ENCODE measurements at places on chromosomes 2 and 18.

GRCh38 chr18:76619261-76619620, 124.2 kb upstream of the ZNF516 start:
- DNase-seq: no peak

GRCh38 chr2:48551548-48551947, 21.6 kb downstream of the STON1 start:
- DNase-seq: no peak

- no peak for DNase-seq
Observed at GRCh38 chr2:27214941-27215340, 2.2 kb upstream of the CAD start.

DNA sequence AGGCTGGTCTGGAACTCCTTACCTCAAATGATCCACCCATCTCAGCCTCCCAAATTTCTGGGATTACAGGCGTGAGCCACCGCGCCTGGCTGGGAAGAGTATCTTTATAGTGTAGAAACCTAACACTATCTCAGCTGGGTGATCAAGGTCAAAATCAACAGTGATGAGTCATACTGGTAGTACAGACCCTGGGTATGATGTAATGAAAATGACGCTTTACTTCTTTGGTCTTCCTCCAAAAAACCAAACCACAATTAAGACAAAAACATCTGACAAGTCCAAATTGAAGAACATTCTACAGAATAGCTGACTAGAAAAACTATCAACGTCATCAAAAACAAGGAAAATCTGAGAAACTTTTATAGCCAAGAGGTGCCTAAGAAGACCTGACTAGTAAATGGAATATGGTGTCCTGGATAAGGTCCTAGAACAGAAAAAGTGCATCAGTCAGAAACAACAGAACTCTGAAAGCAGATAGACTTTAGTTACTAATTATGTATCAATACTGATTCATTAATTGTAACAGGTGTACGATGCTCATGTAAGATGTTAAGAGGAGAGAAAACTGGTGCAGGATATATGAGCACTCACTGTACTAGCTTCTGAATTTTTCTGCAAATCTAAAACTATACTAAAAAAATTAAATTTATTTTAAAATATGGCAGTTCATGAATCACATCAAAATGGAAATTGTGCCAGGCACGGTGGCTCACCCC, 25.4 kb downstream of the PDCL3 start:
- DNase-seq: no peak

DNA sequence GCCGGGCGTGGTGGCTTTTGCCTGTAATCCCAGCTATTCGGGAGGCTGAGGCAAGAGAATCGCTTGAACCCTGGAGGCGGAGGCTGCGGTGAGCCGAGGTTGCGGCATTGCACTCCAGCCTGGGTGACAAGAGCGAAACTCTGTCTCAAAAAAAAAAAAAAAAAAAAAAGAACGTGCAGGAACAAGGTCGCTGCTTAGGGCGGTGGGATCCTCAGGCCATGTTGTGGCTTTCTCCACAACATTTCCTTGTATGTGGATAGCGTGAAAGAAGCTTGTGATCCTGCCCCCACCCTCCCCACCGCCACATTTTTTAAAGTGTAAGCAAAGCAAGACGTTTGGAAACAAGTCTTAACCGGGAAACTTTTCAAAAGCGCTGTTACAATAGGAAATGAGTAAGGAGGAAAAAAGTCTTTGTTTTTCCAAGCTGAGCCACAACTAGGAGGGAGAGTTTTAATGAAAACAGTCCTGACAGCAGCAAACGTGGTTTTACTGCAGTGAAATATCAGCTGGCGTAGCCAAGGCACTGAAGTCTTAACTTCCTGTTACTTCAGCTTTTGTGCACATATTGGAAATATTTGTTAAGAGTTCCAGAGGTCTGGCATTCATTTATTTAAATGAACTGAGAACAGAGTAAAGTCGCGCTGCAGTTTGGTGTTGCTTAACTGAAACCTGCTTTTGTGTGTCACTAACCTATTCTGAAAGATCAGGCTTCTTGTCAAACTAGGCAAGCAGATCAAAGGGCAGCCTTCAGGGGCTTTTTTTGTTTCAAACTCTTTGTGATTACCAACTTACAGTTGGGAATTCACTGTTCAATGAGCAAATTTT, 3.8 kb downstream of the TGIF1 start:
- no peak for DNase-seq

GRCh38 chr2:241855245-241855887, 3.3 kb downstream of the PDCD1 start:
- DNase-seq: no peak

DNA sequence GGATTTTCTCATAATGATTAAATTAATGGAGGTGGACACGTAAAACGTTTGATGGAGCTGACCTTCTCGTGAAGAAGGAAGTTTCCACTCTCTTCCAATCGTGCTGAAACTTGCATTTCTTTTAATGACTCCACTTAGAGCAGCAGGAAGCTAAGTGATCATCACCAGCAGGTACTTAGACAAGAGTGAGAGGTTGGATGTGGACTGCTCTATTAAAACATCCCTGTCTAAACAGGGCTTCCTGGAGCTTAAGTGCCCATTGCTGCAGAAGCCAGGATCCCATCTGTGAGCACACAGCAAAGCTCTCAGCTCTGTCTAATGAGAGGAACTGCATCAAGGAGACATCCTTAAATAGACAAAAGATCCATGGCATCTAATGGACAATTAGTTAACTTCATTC, 1539.5 kb upstream of the CELF4 start:
- peak; percentile 61 for DNase-seq

GRCh38 chr18:78977637-78978348, 1.8 kb upstream of the SALL3 start:
- DNase-seq: no peak

DNA sequence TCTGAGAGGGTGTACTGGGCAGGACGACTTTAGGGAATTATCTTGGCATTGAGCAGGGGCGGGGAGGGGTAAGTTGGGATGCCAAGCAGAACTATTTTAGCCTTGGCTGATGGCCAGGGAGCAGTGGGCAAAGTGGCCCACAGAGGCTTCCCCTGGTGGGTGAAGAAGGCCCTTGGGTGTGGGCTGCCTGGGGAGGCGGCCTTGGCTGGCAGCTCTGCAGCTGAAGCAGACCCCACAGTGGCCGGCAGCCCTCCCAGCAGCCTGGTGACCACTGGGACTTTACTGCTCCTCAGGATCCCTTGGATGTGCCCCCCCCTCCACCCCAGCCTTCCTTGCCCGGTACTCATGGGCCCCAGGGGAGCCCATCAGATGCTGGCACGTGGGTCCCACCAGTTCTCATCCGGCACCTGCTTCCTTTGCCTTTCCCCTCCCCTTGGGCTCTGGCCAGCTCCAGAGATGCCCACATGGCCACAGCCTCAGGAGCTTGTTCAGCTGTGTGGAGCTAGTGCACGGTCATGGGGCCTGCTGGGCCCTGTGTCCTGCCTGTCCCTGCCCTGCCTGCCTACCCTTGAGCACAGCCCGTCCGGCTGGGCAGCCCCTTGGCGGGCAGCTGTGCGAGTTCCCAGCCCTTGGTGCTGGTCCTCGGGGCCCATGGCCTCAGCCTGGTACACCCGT, 122.1 kb upstream of the HS6ST1 start:
- peak; percentile 17 for DNase-seq

GRCh38 chr2:238731961-238732360, 115.9 kb upstream of the TWIST2 start:
- DNase-seq: no peak

DNA sequence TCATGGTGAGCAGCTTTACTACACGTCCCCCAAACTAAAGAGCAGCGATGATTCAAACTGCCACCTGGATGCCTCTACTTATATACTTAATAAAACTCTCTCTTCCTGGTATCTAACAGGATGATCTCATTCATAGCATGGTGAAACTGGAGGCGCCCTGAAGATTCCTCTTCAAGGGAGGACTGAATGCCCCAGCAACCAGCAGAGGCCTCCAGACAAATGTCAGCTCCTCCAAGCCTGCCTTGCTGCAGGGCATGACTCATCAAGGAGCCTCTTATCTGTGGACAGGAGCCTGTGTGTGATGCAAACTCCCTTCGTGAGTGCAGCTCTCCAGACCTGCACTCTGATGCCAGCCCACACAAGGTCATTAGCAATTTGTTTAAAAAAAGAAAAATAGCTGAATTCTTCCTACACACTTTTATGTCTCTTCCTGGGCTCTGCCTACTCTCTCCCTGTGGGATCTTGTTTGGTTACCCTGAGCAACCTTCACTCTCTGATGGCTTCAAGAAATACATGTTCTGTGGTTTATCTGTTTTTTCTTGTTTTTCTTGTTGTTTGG, 30.2 kb downstream of the LONRF2 start:
- no peak for DNase-seq

DNA sequence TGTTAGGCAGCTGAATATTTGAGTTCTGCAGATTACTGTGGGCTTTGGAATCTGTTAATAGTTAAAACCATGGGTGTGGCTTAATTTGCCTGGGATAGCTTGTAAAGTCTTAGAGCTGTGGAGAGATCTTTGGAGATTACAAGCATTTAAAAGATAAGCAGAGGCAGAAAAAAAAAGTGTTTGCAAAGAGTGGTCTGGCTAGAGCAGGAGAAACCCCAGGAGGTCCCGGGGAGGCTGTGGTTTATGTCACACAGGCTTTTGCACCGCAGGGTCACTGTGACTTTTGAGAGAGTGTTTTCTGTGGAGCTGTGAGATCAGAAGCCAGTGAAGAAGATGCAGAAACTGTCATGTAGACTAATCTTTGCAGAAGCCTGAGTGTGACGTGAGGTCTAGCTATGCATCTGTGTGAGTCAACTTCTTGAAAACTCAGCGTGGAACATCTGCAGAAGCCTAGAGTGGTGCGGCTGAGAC, 49.0 kb downstream of the SETBP1 start:
- DNase-seq: no peak

DNA sequence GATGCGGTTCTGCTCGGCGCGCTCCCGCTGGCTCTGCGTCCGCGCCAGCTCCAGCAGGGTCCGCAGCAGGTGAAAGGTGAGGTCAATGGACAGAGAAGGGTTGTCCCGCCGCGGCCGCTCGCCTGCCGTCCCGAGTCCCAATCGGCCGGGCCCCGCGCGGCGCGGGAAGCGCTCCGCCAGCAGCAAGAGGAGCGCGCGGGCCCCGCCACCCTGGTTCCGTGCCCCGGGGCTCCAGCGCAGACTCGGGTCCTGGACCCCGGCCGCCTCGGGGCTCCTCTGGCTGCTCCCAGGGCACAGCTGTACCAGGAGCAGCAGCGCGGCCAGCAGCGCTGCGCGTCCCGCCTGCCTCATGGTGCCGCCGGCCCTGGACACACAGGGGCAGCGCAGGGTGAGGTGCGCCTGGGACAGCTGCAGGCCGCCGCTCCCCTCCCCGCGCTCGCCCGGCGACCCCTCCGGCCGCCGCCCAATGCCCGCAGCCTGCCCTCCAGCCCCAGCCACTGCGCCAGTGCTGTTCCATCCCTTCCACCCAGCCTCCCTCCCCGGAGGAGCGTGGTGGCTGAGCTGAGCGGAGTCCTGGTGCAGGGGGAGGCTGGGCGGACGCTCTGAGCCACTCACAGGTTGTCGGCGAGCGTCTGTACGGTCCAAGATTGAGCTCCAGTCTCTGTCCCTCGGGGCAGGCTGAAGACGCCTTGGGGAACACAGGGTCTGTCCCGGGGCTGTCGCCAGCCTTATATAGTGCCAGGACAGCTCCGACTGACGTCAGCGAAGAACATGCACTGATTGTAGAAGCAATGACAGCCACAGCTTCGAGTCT, 493 bp downstream of the UCN start:
- DNase-seq: no peak

DNA sequence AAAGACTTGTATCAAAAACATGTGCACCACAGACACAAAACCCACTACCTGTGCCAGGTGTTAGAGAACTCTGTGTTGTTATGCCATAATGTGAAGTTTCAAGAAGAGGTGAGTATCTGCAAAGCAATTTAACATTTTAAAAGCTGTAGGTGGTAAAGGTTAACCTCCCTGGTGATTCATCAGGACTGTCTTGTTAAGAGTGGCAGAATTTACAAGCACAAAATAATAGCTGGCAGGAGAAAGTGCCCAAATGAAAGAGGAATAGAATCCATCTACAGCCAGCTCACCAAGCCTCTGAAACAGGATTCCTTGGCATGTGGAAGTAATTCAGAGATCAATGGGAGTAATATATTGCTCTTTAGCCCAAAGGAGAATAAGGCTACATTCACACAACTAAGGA, 230.7 kb downstream of the AFF3 start:
- no peak for DNase-seq

- no peak for DNase-seq
Observed at GRCh38 chr2:68916226-68916625, 36.5 kb downstream of the GKN2 start.

DNA sequence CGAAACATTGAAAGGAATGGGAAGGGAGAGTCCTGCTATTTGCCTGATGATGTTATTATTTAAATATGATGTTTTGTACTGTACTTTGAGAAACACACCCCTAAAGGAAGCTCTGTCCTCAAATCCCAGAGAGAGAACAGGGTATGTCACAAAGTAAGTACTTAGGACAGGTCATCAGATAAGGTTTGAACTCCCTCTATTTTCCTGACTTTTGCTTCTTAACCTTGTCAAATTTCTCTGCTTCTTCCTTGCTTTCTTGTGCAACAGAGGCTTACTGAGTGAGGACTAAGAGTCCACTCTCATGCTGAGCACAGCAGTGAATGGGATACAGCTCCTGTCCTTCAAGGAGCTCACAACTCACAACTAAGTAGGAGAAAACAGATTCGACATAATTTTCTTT, 3.7 kb downstream of the DGUOK start:
- no peak for DNase-seq

GRCh38 chr2:21468624-21469023, 344.9 kb downstream of the TDRD15 start:
- no peak for DNase-seq

DNA sequence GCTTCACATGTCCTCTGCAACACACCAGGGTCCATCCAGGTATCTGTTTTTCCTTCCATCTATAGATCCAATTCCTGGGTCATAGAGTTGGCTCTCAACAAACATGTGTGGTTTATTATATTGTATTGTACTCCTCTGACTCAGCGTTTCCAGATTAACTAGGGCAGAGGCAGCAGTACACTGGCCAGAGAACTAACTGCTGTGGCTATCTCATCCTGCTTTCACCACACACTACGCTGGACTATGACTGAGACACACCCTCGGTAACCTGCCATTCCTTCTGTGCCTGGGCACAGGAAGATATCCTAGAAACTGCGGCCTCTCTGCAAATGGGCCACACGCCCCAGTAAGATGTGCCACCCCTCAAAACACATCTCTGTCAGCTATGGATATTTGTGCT, 159.8 kb upstream of the STK17B start:
- no peak for DNase-seq

GRCh38 chr2:72894514-72894913, 7.3 kb downstream of the SPR start:
- no peak for DNase-seq

GRCh38 chr18:31498574-31499524, 872 bp downstream of the DSG2 start:
- DNase-seq: peak; percentile 30

GRCh38 chr2:120538691-120539423, 192.9 kb downstream of the INHBB start:
- DNase-seq: peak; percentile 58

- DNase-seq: no peak
Observed at GRCh38 chr2:74464406-74464805, 776 bp downstream of the MOGS start.
